Activated CD8-positive, alpha-beta T cell treated with anti-CD3 and anti-CD28 coated beads for 36 hours (primary cell): ENCODE measurements at places on chromosomes 5 and 9. TPM values are rescaled to one million over a fixed set of nuclear protein-coding genes. Genes with fewer than 3 reads are reported as not detected.

DNA sequence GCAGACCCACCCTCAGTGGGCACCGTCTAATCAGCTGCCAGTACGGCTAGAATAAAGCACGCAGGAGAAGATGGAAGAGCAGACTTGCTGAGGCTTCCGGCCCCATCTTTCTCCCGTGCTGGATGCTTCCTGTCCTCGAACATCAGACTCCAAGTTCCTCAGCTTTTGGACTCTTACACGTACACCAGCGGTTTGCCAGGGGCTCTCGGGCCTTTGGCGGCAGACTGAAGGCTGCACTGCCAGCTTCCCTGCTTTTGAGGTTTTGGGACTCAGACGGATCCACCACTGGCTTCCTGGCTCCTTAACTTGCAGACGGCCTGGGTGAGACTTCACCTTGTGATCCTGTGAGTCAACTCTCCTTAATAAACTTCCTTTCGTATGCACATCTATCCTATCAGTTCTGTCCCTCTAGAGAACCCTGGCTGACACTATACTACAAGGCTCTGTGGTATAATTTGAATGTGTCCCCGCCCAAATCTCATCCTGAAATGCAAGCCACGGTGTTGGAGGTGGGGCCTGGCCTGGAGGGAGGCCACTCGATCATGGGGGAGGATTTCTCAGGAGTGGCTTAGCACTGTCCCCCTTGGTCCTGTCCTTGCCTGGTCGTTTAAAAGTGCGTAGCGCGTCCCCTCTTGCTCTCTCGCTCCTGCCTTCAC lies 31.1 kb upstream of the NRARP start:
- peaks cover 7% of the 10 kb centered on the region for H3K36me3 ChIP-seq
- H3K27ac ChIP-seq: no peak overlapping the region
- DNase-seq: no peak
- no peaks in the 10 kb centered on the region for H3K4me1 ChIP-seq
- H3K4me3 ChIP-seq: no peak overlapping the region
- peaks cover under 1% of the 10 kb centered on the region for H3K27me3 ChIP-seq

DNA sequence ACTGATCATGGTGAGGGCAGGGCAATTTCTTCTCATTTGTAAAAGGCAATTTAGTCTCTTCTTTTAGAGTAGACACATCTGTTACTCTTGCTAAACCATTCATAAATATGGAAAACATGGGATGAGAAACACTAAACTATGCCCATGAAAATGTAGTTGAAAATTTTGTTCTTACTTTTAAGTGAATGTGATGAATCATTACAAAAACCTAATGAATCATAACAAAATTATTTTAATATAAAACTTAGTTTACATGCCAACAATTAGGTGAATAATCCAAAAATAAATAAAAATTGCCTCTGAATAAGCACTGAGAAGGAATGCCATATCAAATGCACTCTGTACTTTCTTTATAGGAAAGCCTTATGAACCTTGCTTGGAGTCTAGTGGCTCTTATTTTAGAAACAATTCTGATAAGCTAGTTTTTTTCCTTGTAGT lies 297.7 kb upstream of the EFNA5 start:
- H3K27ac ChIP-seq: no peak overlapping the region
- no peaks in the 10 kb centered on the region for H3K4me1 ChIP-seq
- H3K27me3 ChIP-seq: no peaks in the 10 kb centered on the region
- no peak overlapping the region for H3K4me3 ChIP-seq
- DNase-seq: no peak

DNA sequence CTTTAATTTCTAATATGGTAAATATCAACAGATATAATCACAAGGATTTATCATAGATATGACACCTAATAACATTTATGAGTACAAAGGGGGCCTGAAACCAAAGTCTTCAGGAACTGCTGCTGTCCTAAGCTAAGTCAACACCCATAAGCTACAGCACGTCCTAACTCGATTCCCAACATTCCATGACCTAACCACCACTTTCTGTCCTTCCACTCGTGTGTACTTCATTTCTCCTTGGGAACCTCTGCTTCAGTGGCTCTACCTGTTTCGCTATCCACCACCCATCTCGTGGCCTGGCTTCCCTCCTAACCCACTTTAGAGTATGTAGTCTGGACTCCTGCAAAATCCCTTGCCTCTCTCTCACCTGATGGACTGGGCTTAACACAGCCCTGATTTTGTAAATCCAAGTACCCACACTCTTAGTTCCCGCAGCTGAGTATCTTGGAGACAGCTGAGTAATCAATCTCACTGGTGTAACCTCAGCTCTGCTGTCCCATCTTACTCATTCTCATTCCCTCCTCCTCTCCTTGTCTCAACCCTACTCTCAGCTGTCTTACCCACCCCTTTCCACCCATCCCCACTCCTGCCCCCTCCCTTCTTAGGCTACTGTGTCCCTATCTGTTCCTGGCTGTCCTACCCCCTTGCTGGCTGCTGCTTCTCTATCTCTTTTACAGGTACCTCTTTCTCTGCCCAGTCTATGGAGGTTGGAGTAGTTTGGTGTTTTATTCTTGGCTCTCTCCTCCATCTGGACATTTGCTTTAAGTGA lies 101.8 kb downstream of the MAST4 start:
- H3K4me3 ChIP-seq: no peak overlapping the region
- no peak for DNase-seq
- H3K27ac ChIP-seq: no peak overlapping the region
- no peaks in the 10 kb centered on the region for H3K36me3 ChIP-seq

- no peak overlapping the region for H3K27ac ChIP-seq
- no peaks in the 10 kb centered on the region for H3K4me1 ChIP-seq
- H3K27me3 ChIP-seq: peaks cover 3% of the 10 kb centered on the region
- DNase-seq: no peak
- no peak overlapping the region for H3K4me3 ChIP-seq
These were observed 384.8 kb upstream of the PCSK5 start for GRCh38 chr9:75505654-75506053.

GRCh38 chr5:58381566-58381965 lies 78.3 kb downstream of the PLK2 start:
- H3K36me3 ChIP-seq: peaks cover 2% of the 10 kb centered on the region
- H3K4me1 ChIP-seq: no peaks in the 10 kb centered on the region
- no peak overlapping the region for H3K4me3 ChIP-seq

- no peaks in the 10 kb centered on the region for H3K27me3 ChIP-seq
- H3K4me3 ChIP-seq: no peak overlapping the region
- no peaks in the 10 kb centered on the region for H3K4me1 ChIP-seq
- H3K27ac ChIP-seq: no peak overlapping the region
These were observed 71.0 kb downstream of the SH3PXD2B start for GRCh38 chr5:172383191-172383802.

DNA sequence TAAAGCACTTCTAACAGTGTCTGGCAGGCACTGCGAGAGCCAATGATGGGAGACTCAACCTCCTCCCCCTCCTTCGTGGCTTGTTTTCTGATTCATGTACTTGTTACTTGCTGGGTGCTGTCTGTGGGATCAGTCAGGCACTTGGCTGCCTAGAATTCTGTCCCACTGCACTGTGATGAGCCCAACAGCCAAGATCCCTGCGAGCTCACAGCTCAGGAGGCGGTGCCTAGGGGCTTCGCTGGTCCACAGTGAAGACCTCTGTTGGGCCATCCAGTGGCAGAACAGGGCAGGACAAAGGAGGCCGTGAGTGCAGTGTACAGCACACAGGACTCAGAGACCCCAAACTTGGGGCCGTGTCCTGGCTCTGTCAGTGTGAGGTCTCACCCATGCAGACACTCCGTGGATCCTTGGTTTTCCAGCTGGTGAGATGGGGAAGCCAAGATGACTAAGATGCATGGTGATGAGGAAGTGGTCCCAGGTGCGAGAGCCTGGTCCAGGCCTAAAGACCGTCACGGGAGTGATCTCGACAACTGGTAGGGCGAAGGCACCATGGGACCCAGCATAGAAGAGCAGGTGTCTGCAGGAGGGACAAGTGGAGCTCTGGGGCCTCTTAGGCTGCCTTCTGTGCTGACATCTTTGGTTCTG lies 19.5 kb downstream of the MYMK start:
- peaks cover 21% of the 10 kb centered on the region for H3K4me1 ChIP-seq
- DNase-seq: no peak
- no peak overlapping the region for H3K4me3 ChIP-seq

GRCh38 chr5:3538886-3539285 lies 56.7 kb upstream of the IRX1 start:
- DNase-seq: no peak
- no peak overlapping the region for H3K27ac ChIP-seq
- H3K27me3 ChIP-seq: no peaks in the 10 kb centered on the region
- H3K4me1 ChIP-seq: no peaks in the 10 kb centered on the region
- H3K4me3 ChIP-seq: no peak overlapping the region

Gene ST8SIA4
- total RNA-seq: 34.1 TPM

Gene ACSL6
- total RNA-seq: 4.7 TPM

Gene MAPKAP1
- 58.8 TPM for total RNA-seq

Gene SPINK1
- not detected for total RNA-seq

Gene NR5A1
- total RNA-seq: not detected
